ENCODE measurements at places on chromosomes 1 and 21.

- no peak for DNase-seq
Measured at GRCh38 chr1:67723620-67724019, 38.6 kb downstream of the GADD45A start.

GRCh38 chr1:59107516-59107915 is 189.4 kb upstream of the FGGY start:
- DNase-seq, result no peak

GRCh38 chr1:197234581-197234980 is 33.5 kb upstream of the CRB1 start:
- no peak for DNase-seq

GRCh38 chr21:44578371-44579055 is 1.9 kb downstream of the KRTAP10-5 start:
- no peak for DNase-seq

- no peak for DNase-seq
Measured at GRCh38 chr1:198102454-198102827, 54.4 kb upstream of the NEK7 start.

GRCh38 chr1:15456313-15456954 is at the start of gene CELA2A:
TSS of gene CELA2A (plus strand) at chr1:15456732. CDS start at chr1:15456754, 22 bp downstream.
- no peak for DNase-seq

DNA sequence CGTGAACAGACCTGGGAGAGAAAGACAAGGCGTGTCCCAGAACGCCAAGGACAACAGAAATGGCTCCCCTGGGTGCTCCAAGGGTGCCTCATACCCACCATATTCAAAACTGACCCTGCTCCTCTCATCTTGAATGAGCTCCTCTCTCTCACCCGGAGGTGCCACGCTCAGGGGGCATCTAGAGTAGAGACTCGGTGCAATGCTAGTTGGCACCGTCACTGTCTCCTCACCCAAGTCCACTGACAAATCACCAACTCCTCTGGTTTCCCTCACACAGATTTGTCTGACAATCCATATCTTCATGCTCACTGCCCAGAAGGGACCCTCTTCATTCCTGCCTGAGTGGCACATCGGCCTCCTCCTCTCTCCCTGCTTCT is 5.0 kb downstream of the TMEM125 start:
- DNase-seq, result no peak

- no peak for DNase-seq
Measured at GRCh38 chr21:35987475-35987874, 72.9 kb downstream of the SETD4 start.

- DNase-seq, result no peak
Measured at GRCh38 chr1:242242983-242243382, 244.1 kb upstream of the MAP1LC3C start.

GRCh38 chr1:221263831-221264767 is 384.9 kb downstream of the HLX start:
- DNase-seq, result peak; percentile 33

GRCh38 chr1:38777464-38777957 is 82.1 kb downstream of the RRAGC start:
- no peak for DNase-seq

GRCh38 chr1:189782295-189782694 is 695.4 kb downstream of the BRINP3 start:
- no peak for DNase-seq

GRCh38 chr1:3159121-3159520 is 90.1 kb downstream of the PRDM16 start:
- DNase-seq, result no peak

DNA sequence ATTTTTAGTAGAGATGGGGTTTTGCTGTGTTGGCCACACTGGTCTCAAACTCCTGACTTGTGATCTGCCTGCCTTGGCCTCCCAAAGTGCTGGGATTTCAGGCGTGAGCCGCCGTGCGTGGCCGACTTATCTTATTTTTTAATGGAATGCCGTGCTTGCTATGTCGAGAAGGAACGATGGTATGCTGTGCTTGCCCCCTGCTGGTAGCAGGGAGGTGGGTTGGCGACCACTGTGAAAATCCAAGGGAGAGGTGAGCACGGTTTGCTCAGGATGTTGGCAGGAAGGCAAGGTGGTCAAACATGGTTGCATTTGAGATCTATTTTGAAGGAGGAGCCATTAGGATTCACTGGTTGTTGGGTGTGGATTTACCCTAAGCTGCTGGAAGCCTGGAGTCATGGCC is 45.8 kb upstream of the RCC2 start:
- DNase-seq, result no peak

Measured in activated T-cell treated with anti-CD3 and anti-CD28 coated beads, Interleukin-2, amount 50 U/mL, for 48 hours (primary cell).